Activated naive CD4-positive, alpha-beta T cell treated with Interleukin-2 at 50 U/mL for 16 hours (primary cell): ENCODE measurements at places on chromosomes 7 and 10.

DNA sequence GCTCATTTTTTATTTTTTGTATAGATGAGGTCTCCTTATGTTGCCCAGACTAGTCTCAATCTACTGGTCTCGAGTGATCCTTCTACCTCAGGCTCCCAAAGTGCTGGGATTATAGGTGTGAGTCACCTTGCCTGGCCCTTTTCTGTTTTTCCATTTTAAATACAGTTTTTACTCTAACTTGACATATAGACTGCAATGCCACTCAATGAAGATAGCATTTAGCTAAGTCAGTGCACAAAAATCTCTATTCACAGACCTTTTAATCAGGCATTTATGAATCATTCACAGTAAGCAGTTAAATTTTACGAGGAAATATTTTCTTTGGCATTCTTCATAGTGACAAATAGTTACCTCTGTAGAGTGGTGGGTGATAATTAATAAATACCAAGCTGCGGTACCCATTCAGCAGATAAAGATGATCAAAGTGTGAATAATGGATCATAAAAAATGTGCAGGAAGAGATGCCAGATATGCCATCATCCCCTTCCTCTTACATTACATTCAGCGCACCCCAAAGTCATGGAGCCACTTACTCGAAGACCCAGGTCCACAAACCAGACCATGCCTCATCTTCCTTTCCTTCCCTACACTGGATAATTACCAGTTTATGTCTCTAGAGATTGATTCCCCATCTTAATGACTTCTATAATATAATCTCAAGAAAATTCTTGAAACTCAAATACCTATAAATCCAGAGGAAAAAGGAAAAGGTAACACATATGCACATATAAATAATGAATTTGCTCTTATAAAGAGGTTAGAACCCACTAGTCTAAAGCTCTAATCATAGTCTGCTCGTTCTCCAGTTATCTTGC is 56.0 kb downstream of the UBE2H start:
- no peak for DNase-seq

GRCh38 chr7:36765605-36766004 is 41.3 kb upstream of the AOAH start:
- no peak for DNase-seq

- no peak for DNase-seq
Observed at GRCh38 chr10:27581225-27581624, 77.1 kb downstream of the RAB18 start.

DNA sequence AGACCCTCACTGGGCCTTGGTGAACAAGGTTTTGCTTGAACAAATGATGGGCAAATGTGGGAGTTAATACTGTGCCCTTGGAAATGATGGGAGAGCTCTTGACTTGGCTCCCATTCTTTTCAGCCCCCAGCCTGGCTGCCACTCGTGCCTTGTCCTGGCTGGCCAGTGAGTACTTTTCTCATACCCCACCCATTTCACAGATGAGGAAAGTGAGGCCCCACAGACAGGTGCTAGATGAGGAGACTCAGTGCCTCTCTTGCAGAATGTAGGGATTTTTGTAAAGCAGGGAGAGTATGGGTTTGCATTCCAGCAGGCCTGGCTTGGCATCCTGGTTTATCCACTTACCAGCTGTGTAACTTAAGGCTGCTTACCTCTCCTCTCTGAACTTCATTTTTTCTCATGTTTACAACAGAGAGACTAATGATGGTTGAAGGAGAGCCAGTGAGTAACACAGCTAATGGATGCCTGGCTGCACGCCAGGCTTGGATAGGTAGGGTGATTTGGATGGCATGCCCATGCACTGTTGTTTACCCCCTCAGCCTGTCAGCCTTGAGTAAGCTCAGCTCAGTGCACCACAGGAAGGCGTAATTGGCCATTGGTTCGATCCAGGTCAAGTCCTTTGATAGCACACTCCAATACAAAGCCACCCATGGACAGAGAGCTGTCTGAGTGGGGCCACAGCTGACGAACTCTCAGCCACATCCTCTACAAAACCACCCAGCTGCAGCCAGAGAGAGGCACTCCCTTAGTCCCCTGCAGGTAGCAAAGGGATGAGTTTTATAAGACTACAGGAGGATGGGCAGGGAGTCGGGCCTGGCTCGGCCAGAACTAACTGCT is 436.8 kb downstream of the RPS24 start:
- no peak for DNase-seq

DNA sequence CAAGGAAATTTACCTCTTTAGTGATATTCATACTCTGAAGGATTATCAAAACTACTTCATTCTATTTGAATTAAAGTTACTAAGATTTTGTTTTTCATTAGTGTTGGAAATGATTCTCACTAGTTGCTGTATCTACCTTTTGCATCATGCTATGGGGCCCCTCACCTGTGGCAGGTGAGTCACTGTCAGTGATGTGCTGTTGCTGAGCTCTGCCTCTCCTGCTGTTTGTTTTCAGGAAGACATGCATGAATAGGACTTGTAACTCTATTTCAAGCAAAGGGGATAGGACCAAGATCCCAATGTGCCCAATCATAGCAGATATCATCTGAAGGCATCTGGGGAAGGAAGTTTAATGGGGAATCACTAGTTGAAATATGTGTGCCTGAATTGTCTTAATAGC is 57.4 kb upstream of the AGR3 start:
- no peak for DNase-seq

GRCh38 chr7:102072636-102073209 is 213.9 kb upstream of the SH2B2 start:
- DNase-seq = no peak

DNA sequence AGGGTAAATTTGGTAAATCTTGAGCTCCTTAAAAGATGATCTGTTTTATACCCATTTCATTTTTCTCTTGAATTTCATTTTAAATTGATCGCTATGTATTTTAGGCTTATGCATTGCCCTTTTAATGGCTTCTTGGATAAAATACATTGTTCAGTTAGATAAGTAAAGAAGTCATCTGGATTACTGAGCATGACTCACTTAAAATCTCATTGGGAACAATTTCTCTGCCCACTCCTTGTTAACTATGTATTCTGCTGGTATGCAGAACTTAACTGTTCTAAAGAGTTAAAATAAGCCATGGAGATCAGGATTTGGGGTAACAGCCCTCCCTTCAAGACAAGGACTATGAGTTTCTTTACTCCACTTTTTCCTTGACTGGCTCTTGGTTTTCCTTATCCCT is 134.2 kb downstream of the SND1 start:
- no peak for DNase-seq

GRCh38 chr7:106893591-106893990 is 28.5 kb downstream of the PIK3CG start:
- no peak for DNase-seq

DNA sequence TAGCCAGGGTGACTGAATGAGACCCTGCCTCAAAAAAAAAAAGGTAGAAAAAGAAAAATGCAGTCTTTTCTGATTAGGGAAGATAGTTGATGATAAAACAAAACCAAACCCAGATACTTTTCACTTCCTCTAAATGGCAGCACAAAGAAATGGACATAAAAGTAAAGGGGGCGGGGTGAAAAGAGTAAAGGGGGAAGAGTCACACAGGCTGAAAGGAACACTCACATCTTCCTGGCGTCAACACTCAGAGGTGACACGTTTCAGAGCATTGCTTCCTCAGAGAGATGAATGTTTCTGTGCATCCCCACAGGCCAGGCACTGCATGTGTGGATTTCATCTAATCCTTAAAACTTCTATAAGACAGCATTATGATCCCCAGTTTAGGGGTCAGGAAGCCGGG is 81.2 kb downstream of the HIPK2 start:
- no peak for DNase-seq

DNA sequence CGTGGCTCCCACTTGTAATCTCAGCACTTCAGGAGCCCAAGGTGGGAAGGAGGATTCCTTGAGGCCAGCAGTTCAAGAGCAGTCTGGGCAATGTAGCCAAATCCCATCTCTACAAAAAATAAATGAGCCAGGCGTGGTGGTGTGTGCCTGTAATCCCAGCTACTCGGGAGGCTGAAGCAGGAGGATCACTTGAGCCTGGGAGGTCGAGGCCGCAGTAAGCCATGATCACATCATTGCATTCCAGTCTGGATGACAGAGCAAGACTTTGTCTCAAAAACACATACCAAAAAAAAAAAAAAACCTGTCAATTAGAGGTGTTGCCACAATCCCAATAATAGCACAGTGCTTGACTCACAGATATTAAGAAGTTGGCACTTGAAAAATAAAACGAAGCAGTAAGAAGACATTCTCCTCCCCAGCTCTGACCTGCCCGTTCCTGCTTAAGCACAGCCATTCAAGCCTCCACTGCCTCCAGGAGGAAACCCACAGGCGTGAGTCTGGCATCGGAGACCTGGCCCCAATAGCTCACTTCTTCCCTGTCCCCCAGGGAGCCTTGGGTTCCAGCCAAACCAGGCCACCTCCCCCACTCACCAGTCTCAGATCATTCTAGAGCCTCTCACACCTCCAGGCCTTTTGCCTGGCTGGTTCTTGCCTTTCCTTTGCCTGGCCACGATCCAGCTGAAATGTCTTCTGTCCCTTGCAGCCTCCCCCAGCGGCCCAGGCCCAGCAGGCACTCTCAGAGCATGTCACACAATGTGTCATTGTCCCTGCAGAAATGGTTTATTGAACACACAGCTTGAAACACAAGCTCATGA is 45.3 kb upstream of the GTF2I start:
- no peak for DNase-seq

- DNase-seq = no peak
Observed at GRCh38 chr7:75687246-75688088, 51.3 kb downstream of the HIP1 start.

DNA sequence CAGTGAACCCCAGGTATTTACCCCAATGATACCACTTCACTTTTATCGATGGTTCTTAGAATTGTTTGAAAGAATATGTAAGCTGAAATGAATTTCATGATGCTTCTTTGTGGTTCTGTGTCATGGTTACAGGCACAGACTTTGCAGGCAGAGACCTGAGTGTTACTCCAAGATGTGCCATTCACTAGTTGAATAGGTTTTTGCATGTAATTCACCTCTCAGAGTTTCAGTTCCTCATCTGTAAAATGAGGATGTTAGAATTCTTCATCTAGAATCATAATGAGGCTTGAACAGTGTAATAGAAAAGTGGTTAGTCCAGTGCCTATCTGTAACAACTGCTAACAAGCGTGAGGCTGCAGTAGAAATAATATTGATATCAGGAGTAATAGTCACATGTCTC is 54.6 kb downstream of the VSTM2A start:
- no peak for DNase-seq

DNA sequence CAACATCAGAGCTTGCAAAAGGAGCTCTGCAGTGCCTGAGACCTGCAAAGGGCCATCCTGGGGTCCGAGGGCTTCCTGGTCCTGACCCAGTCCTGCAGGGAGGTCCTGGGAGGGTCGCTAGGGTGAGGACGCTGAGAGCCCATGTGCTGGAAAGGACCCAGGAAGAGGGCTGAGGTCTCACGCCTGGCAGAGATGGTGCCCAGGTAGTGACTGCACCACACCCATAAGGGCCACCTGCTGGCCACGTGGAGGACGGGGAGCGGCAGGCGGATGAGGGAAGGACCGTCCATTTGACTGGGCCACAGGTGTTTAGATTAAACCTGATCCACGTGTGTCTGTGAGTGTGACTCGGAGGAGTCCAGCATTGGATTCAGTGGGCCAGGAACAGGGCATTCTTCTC is 392.8 kb downstream of the DNAJB6 start:
- no peak for DNase-seq

DNA sequence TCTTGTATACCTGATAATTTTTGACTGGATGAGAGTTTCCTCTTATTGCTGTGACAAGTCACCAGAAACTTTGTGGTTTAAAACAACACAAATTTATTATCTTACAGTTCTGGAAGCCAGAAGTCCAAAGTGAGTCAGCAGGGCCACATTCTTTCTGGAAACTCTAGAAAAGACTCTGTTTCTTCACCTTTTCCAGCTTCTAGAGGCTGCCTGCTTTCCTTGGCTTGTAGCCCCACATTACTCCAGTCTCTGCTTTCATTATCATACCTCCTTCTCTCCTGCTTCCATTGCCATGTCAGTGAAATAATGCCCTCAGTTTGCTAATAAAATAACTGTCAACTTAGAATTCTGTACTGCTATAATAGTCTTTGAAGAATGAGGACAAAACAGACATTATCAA is 65.3 kb downstream of the VCL start:
- DNase-seq = no peak

DNA sequence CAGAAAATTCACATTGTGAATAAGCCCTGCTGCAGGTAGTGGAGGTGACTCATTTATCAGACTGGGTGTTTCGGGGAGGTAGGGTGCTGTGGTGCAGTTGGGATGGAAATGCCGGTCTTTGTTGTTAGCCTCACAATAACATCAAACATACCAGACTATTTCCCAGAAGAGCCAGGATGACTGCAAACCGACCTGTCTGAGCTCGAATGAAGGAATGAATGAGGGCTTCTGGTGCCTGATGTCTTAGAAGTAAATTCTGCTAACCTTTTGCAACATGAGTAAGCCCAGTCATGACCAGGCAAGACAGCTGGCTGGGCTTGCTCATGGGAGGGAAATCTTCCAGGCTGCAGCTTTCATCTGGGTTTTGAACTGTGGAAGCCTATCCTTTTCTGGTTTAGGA is 2.4 kb upstream of the VDAC2 start:
- DNase-seq = no peak

DNA sequence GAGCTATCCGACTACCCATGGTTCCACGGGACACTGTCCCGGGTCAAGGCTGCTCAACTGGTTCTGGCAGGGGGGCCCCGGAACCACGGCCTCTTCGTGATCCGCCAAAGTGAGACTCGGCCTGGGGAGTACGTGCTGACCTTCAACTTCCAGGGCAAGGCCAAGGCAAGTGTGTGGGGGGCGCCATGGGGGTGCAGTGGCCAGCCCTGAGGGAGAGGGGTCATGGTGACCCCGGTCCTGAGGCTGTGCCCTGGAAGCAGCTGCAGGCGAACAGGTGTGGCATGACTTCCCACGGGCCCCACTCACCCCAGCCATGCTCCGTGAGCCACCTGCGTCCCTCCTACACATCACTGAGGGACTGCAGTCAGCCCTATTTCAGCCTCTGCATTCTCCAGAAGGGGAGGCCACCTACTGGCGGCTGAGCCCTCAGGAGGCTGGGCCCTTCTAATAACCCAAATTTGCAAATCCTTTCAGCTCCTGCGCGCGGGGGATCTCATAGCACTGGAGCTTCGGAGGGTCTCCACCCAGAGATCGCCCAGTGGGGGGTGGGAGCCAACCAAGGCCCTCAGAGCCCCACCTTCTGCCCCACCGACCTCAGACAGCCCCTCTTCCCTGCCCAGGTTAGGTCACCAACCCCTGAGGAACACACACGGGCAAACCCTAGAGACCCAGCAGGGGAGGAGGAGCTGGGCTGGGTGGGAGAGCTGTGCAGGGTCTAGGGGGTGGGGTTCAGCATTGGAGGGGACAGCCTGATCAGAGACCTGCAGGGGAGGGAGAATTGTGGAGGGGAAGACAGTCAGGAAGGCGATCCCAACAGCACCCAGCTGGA is 30.8 kb downstream of the SH2B2 start:
- DNase-seq = no peak

GRCh38 chr10:132593900-132594876 is 56.6 kb downstream of the INPP5A start:
- no peak for DNase-seq
